ACHN (cell line): ENCODE measurements at places on chromosomes 7 and 10.

DNA sequence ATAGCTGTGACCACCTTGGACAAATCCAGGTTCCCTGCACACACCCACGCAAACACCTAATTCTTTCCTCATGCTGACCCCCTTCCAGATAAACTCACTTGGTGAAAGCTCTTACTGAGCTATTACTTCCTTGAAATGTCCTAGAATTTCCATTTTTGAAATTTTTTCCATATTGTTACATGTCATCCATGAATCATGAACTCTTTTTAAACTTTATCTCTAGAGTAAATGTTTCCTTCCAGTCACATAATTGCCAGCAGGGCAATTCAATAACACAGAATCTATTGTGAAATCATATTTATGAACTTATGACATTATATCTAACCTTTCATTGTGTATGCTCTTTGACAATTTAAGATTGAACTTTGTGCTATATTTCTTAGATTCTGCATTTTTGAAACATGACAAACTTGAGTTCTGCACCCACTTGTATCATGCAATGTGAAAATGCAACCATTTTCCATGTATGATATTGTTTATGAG, 26.8 kb upstream of the FGL2 start:
- DNase-seq: no peak

DNA sequence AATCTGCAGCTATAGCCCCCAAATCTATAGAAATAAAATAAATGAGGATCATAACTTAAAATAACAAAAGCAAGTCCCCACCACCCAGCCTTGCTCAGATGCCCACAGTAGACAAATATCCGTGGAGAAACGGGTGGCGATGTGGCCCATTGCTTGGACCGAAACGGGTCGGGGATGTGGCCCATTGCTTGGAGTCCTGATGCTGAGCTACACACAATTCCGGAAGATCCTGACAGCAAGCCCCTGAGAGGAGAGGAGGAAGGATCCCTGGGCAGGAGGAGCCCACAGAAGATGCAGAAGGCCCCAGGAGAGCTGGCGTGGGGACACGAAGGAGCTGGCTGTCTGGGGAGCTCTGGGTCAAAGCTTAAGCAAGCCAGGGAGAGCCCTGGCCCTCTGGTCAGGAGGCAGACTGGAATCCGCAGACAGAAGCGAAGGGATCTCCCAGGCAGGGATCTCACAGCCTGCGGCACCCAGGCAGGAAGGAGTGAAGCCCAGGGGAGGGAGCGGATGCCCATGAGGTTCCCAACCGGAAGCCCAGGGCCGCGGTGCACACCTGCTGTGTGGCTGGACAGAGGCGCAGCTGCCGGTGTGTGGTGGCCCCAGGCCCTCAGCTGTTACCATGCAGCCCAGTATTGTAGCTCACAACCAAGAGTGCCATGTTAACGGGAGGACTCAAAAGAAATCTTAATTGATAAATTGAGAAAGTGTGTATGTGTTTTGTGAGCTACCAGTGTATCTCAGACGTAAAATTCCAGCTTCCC, 138.8 kb downstream of the ADARB2 start:
- no peak for DNase-seq

GRCh38 chr10:12849319-12850181, 152.0 kb downstream of the CCDC3 start:
- no peak for DNase-seq

GRCh38 chr10:89371079-89371478, 6.8 kb upstream of the IFIT1B start:
- no peak for DNase-seq

GRCh38 chr7:78198756-78199155, 400.2 kb downstream of the PHTF2 start:
- no peak for DNase-seq

DNA sequence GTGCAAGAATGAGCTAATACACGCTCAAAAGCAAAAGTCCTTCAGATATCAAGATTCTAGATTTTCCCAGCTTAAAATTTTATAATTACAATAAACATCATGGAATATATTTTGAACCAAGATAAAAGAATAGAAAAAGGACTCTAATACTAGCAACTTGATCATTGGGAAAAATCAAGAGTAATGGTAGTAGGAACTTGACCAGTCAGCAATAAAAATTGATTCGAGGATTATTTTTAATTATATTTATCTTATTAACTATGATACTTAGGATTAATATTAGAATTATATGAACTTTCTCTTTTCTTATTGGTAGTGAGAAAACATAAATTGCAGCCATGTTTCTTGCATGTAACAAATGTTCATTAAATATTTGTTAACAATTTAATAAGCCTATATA, 152.0 kb downstream of the GNAI1 start:
- DNase-seq: no peak

DNA sequence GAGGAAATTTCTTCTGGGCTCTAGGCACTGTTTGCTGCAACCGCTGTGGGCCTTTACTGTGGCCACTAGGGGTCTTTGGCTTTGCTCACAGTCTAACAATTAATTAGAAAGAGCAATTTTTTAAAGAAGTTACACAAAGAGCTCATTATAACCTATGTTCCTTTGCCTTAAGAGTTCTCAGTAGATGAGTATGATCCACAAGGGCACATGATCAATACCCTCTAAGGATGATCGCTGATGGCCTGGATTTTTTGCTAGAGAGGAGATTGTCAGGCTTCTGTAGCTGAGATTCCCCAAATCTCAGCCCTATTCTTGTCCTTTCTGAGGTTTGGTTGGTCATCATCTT, 80.8 kb upstream of the RHOBTB1 start:
- peak; percentile 35 for DNase-seq

GRCh38 chr10:118694848-118695247, 59.9 kb downstream of the CACUL1 start:
- DNase-seq: no peak

DNA sequence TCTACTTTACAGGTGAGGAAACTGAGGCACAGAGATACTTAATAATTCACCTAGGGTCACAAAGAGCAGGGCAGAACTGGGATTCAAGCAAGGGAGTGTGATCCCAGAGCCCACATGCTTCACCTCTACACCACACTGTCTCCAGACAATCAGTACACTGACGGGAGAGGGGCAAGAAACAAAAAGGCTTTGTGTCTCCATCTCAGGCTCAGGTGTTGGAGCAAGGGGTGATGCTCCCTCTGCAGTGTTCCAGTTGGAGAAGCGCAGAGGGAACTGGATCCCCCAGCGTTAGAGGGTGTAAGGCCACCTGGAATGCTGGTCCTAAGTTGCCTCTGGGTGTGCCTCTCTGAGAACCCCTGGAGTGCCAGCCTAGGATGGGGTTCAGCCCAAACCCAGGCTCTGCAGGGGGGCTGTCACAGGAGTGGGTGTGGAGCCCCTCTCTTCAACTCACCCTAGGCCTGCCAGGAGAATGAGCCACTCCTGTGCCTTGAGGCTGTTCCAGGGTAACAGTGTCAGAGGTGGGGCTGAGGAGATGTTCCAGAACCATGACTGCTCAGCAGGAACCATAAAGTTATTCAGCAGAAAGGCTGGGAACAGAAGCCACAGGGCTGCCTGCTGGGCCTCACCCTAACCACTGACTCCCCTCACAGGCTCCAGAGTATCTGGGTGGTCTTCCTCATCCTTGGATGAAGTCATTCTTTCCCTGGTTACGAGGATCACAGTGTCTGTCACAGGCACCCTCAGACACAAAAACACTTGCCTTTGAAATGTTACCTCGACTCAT, 5.5 kb downstream of the RBP4 start:
- no peak for DNase-seq

- DNase-seq: peak; percentile 29
Observed at GRCh38 chr10:84333864-84334451, 5.6 kb downstream of the CCSER2 start.

DNA sequence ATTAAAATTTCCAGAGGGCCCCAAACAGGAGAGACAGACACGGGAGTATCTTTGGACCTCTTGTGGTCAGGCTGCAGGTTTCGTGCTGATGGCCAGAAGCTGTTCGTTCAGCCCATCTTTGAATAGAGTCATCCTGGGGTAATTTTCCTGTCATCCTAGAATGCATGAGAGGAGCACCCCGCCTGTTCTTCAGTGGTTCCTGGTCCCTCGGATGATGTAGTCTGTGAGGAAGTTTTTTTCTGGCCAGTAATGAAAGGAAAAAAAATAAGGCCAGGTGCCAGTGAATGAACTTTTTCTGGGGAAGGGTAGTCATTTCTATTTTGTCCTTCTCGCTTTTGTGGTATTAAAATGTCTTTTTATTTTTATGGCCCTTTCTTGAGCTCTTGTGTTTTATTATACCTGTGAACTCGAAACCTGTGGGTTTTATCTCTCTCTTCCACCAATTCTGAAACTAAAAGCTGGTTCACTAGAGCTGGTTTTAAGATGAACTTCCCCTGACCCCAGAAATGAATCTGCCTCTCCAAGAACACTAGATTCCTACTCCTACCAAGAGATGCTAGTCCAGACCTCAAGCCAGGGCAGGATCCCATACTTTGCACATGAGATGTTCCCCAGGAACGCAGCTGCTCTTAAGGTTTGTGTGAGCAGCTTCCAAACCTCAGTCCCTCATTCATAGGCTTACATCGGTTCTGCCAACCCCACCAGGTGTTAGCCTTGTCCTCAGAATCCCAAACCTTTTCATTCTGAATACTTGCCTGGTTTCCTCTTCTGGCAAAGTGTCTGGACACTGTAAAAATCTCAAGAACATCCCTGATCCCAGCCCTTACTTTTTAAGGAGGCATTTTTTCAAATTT, 15.4 kb upstream of the MEST start:
- DNase-seq: no peak

GRCh38 chr7:41924796-41925195, 221.9 kb upstream of the INHBA start:
- DNase-seq: no peak

GRCh38 chr7:105719919-105720318, 138.6 kb upstream of the EFCAB10 start:
- DNase-seq: no peak

DNA sequence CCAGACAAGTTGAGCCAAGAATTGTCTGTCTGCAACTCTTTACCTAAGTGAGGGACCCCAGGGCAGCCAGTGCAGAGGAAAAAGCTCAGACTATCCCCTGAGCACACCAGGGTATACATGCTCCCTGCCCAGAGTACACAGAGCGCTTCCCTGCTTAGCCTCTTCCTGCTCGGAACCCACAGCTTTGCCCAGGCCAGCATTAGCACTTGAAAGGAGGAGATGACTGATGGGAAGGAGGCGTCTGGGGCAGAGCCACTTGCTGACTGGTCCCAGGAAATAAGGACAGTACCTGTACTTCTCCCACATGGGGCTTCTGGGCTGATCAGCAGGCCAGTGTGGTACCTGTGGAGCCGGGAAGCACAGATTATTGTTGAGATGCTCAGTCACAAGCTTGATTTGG, 48.4 kb upstream of the TRIM8 start:
- DNase-seq: no peak

- DNase-seq: peak; percentile 73
Observed at GRCh38 chr10:28432210-28432676, 100.7 kb upstream of the WAC start.

- DNase-seq: no peak
Observed at GRCh38 chr10:98510412-98510995, 63.8 kb upstream of the HPS1 start.

DNA sequence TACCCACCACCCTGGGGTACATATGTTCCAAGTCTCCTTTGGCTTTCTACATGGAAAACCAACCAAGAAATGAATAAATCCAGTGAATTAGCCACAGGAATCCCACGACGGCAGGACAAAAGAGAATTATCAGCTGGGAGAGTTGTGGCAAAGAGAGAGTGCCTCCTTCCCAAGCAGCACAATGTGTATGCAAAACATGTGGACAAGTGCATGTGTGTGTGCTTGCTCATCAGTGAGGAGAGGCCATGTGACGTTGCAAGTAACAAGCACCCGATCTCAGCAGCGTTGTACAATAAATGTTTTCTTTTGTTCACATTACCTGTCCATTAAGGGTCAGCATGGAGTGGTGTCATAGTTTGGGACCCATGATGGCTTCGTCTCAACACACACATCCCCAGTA, 50.0 kb upstream of the EMX2 start:
- no peak for DNase-seq

GRCh38 chr7:1210979-1211608, 21.6 kb upstream of the UNCX start:
- DNase-seq: no peak

DNA sequence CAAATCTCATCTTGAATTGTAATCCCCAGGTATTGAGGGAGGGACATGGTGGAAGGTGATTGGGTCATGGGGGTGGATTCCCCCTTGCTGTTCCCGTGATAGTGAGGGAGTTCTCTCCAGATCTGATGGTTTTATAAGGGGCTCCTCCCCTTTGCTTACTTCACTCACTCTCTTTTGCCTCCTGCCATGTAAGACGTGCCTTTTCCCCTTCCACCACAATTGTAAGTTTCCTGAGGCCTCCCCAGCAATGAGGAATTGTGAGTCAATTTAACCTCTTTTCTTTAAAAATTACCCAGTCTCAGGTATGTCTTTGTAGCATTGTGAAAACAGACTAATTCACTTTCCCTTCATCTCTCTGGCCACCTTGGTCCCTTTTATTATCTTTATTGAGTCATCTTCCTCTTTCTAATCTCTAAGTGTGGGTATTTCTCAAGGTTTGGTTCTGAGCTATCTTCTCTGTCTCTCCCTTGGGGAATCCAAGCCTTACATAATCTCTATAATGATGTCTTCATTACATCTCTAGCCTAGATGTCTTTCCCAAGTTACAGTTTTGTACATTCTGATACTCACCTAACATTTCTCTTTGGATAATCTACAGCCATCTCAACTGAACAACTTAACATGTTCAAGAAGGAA, 99.1 kb upstream of the JCAD start:
- DNase-seq: no peak

- DNase-seq: no peak
Observed at GRCh38 chr10:71447676-71448075, 51.0 kb downstream of the CDH23 start.

DNA sequence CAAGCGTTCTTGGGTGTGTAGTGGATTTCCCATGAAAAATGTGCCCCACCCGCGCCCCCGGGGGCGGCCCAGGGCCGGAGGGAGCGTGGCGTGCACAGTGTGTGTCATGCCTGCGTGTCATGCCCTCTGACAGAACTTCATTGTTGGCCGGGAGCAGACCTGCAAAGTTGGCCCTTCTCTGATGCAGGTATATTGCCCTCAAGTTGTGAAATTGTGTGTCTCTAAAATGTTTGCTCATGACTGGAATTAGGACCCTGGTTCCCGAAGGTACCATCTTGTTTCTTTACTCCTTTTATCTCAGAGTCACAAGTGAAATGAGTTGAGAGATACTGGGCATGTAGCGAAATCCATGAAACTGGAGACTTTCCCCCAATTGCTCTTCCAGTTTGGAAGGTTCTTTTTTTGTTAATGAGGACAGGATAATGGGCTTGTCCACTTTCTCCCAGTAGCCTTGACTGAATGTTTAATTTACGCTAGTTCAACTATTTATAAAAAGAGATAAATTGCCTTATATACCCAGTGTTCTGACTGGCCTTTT, 26.2 kb downstream of the ADK start:
- peak; percentile 39 for DNase-seq

- no peak for DNase-seq
Observed at GRCh38 chr10:100874702-100875483, 37.9 kb upstream of the SLF2 start.
